ENCODE measurements at places on chromosomes 3 and 15. TPM values are rescaled to one million over a fixed set of nuclear protein-coding genes. Genes with fewer than 3 reads are reported as not detected.
A peak's percentile ranks its signal among the peaks of the same experiment; 100 is the strongest.

XIRP1 gene
- total RNA-seq, result not detected

FBXW12 gene
- total RNA-seq, result not detected

WDR72 gene
- not detected for total RNA-seq

WDR93 gene
- total RNA-seq, result 0.29 TPM

CCK gene
- not detected for total RNA-seq

MESP1 gene
- total RNA-seq, result 0.49 TPM

CLRN1 gene
- not detected for total RNA-seq

TNIK gene
- total RNA-seq, result 7.7 TPM

MELTF gene
- total RNA-seq, result 3.2 TPM

LRTM1 gene
- not detected for total RNA-seq

DNA sequence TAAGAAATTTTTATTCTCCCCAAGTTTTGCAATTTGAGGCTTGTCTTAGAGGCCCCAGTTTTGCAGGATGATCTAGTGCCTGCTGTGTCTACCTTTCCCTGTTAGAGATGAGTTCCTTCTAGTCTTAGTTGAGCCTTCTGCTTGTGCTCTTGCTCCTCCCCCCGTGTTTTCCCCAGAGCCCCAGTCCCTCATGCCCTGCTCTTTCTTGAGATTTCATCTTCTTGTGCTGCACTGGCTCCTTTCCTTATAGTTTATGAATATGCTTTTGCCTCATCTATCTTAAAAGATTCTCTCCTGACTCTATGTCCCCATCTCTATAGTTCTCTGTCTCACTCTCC is 4.7 kb downstream of the GAP43 start:
- H3K4me1 ChIP-seq, result peaks cover 13% of the 10 kb centered on the region
- peaks cover 2% of the 10 kb centered on the region for H3K27me3 ChIP-seq
- H3K36me3 ChIP-seq, result no peaks in the 10 kb centered on the region
- H3K4me3 ChIP-seq, result no peak overlapping the region
- DNase-seq, result no peak

- H3K27ac ChIP-seq, result no peak overlapping the region
- peaks cover 29% of the 10 kb centered on the region for H3K4me1 ChIP-seq
- H3K27me3 ChIP-seq, result no peaks in the 10 kb centered on the region
- H3K4me3 ChIP-seq, result no peak overlapping the region
Measured at GRCh38 chr3:111668888-111669488, 73.8 kb upstream of the ZBED2 start.

- no peaks in the 10 kb centered on the region for H3K36me3 ChIP-seq
- H3K4me3 ChIP-seq, result no peak overlapping the region
- no peak for DNase-seq
Measured at GRCh38 chr3:79167651-79168416, 600.0 kb downstream of the ROBO1 start.

- no peak overlapping the region for H3K27ac ChIP-seq
- DNase-seq, result no peak
- H3K4me1 ChIP-seq, result no peaks in the 10 kb centered on the region
- no peaks in the 10 kb centered on the region for H3K36me3 ChIP-seq
- H3K27me3 ChIP-seq, result no peaks in the 10 kb centered on the region
Measured at GRCh38 chr3:65919826-65920225, 118.9 kb downstream of the MAGI1 start.

DNA sequence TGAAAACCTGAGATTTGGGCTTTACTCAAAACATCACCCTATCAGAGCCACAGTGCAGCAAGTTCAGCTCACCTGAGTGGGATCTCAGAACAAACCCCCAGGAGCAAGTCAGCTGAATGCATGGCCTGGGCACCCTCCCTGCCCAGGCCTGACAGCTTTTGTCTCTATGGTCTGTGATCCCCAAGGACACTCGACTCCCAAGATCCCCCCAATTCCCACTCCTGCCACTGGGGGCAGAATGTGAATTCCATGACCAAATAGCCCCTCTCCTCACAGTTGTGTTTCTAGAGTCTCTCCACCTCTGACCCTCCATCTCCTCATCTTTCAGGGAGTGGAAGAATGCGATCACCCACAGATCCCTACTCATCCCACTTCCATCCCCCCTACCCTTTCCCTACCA is 58.9 kb downstream of the ZNF445 start:
- H3K36me3 ChIP-seq, result no peaks in the 10 kb centered on the region
- no peak overlapping the region for H3K27ac ChIP-seq
- no peaks in the 10 kb centered on the region for H3K27me3 ChIP-seq
- no peaks in the 10 kb centered on the region for H3K4me1 ChIP-seq

GRCh38 chr15:76575274-76575673 is 238.7 kb downstream of the ISL2 start:
- H3K36me3 ChIP-seq, result peaks cover 2% of the 10 kb centered on the region
- no peak overlapping the region for H3K4me3 ChIP-seq
- H3K4me1 ChIP-seq, result peaks cover 13% of the 10 kb centered on the region
- no peaks in the 10 kb centered on the region for H3K27me3 ChIP-seq
- peak; percentile 17 for DNase-seq
- peak overlapping the region; percentile 14 for H3K27ac ChIP-seq

- H3K27me3 ChIP-seq, result no peaks in the 10 kb centered on the region
- H3K4me3 ChIP-seq, result no peak overlapping the region
- peak; percentile 50 for DNase-seq
- no peaks in the 10 kb centered on the region for H3K4me1 ChIP-seq
- H3K36me3 ChIP-seq, result no peaks in the 10 kb centered on the region
Measured at GRCh38 chr3:197224034-197224444, 74.4 kb downstream of the DLG1 start.

- peak; percentile 58 for DNase-seq
- no peaks in the 10 kb centered on the region for H3K27me3 ChIP-seq
- peaks cover 15% of the 10 kb centered on the region for H3K4me1 ChIP-seq
- no peaks in the 10 kb centered on the region for H3K36me3 ChIP-seq
- H3K27ac ChIP-seq, result no peak within 1 kb of the TSS
- H3K4me3 ChIP-seq, result peak within 1 kb of the TSS; percentile 36
Measured at GRCh38 chr3:64224826-64225610, at the start of gene PRICKLE2. TSS of gene PRICKLE2 (minus strand) at chr3:64225466. CDS start at chr3:64198927, 26,539 bp downstream.

Measured in B cell (primary cell).